ENCODE measurements at places on chromosomes 12 and 14.

GRCh38 chr14:56115976-56116893 is 2.0 kb upstream of the PELI2 start:
- no peak for DNase-seq

GRCh38 chr12:108295641-108296040 is 43.5 kb downstream of the CMKLR1 start:
- no peak for DNase-seq

DNA sequence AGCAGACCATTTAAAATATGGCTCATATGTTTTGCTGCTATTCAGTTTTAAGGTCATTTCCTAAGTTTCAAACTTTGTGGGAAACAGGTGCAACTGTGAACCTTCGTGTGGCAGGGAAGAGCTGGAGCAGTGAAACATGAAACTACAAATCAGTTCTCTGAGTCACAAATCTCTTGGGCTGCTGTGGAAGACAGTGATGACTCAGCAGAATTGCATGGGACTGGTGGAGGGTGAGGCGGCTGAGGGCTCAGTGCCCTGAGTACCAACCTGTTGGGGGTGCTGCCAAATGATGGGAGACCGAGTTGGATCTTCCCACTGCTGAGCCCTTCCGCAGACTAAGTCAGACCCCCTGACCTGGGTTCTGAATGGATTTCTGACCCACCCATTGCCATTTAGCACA is 8.4 kb upstream of the CALM1 start:
- DNase-seq: no peak

GRCh38 chr14:104149617-104150135 is 11.3 kb downstream of the KIF26A start:
- no peak for DNase-seq

DNA sequence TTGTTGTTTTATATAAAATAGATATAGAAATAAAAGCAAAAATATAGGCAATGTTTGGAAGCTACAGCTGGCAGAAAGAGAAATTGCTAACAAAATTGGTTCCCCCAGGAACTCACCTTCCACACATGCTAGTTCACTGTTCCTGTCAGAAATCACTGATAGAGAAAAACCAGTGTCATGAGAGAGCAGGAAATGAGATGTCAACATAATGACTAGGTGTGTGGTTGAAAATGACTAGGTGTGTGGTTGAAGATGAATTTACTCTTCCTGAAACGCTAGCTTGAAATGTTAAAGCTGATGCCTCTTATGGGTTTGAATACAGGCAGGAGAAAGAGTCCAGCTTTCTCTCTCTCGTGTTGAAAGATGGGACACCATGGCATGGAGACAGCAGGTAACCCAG is 216.3 kb downstream of the C12orf42 start:
- DNase-seq: no peak

DNA sequence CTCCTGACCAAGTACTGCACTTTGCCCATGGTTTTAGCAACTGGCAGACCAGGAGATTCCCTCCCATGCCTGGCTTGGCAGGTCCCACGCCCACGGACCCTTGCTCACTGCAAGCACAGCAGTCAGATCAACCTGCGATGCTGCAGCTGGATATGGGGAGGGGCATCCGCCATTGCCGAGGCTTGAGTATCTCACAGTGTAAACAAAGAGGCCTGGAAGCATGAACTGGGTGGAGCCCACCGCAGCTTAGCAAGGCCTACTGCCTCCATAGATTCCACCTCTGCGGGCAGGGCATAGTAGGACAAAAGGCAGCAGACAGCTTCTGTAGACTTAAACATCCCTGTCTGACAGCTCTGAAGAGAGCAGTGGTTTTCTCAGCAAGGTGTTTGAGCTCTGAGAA is 479.8 kb downstream of the FUT8 start:
- no peak for DNase-seq

GRCh38 chr12:18907728-18908127 is 169.8 kb downstream of the CAPZA3 start:
- no peak for DNase-seq

DNA sequence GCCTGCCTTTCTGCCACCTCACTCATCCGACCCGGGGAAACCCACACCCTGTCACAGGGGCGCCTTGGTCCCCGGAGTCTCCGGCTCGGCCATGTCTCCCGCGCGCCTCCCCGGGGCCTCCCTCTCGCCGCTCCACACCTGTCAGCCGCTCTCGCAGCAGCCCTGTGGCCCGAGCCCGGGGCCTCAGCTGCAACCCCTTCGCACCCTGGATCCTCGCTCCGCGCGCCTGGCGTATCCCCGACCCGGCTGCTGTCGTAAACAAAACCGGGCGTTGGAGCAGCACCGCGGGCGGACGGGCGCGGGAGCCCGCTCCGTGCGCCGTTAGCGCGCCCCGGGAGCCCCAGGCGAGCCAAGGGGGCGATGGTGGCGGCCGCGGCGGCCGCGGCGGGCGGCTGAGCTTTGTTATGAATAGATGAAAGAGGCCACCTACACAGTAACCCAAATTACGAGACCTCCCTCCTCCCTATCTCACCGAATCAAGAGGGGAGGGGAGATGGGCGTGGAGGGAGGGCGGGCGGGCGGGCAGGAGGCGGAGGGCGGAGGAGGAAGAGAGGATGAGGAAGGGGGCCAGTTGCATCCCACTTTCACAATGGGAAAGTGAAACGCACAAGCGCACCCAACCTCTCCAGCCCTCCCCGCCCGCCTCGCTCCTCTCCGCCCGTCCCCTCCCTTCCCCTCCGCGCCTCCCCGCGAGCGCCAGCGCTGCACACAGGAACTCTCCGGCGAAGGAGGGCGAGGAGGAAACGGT is at the start of gene PLXNC1:
PLXNC1 (plus strand) TSS at position 587 of the 748 bp plus-strand sequence. CDS start 395 bp downstream, outside the sequence.
- no peak for DNase-seq

DNA sequence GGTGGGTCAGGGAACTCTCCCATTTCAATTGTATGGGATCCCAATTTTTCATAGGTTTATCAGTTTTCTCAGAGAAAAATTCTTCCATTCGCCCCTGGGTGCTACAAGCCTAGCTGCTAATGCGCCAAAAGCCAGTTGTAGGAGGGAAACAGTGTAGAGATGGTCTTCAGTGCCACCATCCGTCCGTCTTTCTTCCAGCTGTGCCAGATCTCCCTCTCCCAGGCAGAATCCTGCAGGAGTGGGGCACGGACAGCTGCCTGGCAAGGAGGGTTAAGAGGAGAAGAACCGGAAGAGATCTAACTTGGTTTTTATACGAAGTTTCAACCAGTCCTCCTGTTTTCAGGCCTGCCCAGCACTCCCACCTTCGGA is 38.9 kb upstream of the FUT8 start:
- DNase-seq: no peak

- no peak for DNase-seq
Observed at GRCh38 chr14:41482861-41483260, 123.8 kb upstream of the LRFN5 start.

GRCh38 chr12:50387487-50387886 is 8.9 kb downstream of the FAM186A start:
- DNase-seq: no peak

DNA sequence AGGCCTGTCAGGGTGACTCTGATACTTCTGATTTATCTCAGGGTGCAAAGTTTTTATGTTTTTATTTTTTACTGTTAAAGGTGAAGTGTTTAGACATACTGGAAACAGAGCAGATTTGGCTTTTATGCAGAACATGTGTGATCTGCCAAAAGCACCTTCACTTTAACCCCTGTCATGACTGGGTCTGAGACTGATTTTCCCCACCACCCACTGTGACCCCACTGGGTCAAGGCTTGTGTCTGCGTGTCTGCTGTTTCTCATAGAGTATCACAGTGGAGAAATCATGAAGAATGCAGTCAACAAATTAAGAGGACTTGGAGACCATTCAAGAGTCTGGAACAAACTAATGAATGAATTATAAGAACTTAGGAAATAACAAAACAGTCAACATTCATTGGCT is 131.2 kb downstream of the SPTSSA start:
- DNase-seq: no peak

- DNase-seq: no peak
Observed at GRCh38 chr12:32726286-32726685, 29.4 kb downstream of the YARS2 start.

- DNase-seq: no peak
Observed at GRCh38 chr14:63893701-63894458, 41.1 kb downstream of the SYNE2 start.

DNA sequence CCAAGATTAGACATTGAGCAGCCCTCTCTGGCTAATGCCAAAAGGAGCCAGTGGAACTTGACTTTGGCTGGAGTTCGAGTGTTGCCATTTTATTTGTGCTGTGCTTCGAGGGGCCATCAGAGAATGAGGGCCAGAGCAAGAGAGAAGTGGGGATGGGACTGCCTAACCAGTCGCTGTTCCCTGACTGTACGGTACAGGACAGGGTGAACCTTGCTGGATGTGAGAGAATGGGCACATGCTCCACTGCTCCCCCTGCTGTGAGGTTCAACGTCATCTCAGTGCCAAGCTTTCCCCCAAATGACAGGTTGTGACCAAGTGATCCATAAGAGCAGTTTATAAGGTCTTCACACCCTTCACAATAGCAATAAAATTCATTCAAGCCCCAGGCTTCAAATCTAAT is 55.1 kb upstream of the BCL11B start:
- no peak for DNase-seq

DNA sequence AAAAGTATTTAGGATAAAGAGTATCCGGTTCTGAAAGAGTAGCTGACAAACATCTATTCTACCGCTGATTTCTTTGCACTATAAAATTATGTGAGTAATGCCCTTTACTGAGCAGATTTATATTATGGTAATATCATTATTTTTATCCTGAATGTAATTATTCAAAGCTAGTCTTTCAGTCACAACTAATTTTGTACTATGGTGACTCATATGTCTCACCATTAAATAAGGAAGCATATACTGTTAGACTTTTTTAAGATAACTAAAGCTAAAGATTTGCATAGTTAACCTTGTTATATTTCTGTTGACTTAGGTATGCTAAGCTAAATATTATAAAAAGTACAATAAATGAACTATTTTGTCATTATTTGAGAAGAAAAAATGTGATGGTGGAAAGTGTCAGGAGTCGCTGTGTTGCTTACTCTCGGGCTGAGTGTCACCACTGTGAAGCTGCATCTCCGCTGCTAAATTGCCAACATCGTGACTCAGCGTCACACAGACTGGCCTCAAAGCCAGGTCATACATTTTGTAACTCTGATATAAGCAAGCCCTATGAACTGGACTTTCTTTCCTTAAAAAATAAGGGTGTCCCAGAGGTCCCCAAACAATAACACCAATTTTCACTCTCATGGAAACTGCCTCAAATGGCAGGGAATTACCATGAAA is 69.1 kb upstream of the SSTR1 start:
- DNase-seq: no peak

- no peak for DNase-seq
Observed at GRCh38 chr12:2877953-2878732, 1.1 kb downstream of the RHNO1 start.

DNA sequence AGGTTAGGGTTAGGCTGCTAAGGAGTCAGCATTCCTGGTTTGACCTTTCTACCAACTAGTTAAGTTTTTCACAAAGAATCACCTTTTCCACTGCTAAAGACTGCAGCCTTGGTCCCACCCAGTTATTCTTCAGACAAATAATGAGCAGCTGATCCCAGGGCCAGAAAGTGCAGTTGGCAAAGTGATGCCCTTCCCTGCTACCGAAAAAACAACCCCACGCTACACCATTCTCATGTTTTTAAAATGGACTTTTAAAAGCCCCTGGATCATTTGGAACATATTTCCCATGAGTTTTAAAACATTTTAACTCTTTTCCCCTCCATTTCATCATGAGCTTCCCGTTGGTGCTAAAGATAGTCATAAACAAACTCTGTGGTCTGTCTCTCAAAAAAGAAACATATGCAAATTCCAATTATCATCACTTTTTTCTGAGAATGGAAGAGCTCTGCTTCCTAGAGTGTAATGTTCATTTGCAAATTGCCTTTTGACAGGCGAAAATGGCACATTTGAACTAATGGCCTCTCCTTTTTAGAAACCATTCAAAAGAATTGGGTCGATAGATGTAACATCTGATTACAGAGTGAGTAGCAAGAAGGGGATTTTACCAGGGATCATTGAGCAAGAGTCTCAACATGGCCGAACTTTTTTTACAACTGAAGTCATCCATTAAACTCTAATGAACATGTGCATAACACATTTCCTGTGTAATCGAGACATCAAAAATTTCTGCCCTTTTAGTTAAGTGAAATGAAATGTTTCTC is 129.3 kb upstream of the RAP1B start:
- DNase-seq: no peak

Data from Panc1 (cell line).